ENCODE measurements at places on chromosomes 1 and 21.

GRCh38 chr1:9066945-9067807 lies 2.3 kb downstream of the SLC2A5 start:
- no peak for DNase-seq

- DNase-seq: no peak
Measured at GRCh38 chr1:92315766-92316599, 17.1 kb downstream of the RPAP2 start.

- no peak for DNase-seq
Measured at GRCh38 chr1:231616667-231617066, 9.9 kb upstream of the DISC1 start.

- DNase-seq: no peak
Measured at GRCh38 chr1:66699213-66699612, 53.0 kb upstream of the DYNLT5 start.

- no peak for DNase-seq
Measured at GRCh38 chr1:71390518-71390917, 309.7 kb upstream of the ZRANB2 start.

- DNase-seq: no peak
Measured at GRCh38 chr1:83689921-83690868, 308.7 kb downstream of the TTLL7 start.

DNA sequence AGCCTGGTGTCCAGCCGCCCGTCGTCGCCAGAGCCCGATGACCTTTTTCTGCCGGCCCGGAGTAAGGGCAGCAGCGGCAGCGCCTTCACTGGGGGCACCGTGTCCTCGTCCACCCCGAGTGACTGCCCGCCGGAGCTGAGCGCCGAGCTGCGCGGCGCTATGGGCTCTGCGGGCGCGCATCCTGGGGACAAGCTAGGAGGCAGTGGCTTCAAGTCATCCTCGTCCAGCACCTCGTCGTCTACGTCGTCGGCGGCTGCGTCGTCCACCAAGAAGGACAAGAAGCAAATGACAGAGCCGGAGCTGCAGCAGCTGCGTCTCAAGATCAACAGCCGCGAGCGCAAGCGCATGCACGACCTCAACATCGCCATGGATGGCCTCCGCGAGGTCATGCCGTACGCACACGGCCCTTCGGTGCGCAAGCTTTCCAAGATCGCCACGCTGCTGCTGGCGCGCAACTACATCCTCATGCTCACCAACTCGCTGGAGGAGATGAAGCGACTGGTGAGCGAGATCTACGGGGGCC lies 1.2 kb downstream of the OLIG2 start:
- DNase-seq: no peak

DNA sequence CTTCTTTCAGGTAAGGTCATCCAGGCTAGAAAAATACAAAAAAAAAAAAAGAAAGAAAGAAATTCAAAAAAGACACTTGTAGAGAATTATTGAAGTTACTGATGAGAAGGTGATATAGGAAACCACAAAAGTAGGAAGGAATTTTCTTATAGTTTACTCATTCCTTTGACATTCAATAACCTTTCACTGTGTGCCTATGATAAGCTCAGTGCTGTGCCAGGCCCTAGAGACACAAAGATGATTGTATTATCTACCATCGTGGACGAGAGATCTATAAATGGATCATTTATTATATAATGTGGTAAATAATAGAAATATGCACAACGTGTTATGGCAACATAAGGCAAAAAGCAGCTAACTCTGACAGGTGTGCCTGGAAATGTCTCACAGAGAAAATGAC lies 109.6 kb upstream of the NGF start:
- no peak for DNase-seq

- no peak for DNase-seq
Measured at GRCh38 chr1:195715652-195716051, 892.6 kb downstream of the KCNT2 start.

- no peak for DNase-seq
Measured at GRCh38 chr21:45303091-45303615, 15.5 kb upstream of the POFUT2 start.

GRCh38 chr1:206131037-206131436 lies 13.8 kb upstream of the AVPR1B start:
- no peak for DNase-seq

DNA sequence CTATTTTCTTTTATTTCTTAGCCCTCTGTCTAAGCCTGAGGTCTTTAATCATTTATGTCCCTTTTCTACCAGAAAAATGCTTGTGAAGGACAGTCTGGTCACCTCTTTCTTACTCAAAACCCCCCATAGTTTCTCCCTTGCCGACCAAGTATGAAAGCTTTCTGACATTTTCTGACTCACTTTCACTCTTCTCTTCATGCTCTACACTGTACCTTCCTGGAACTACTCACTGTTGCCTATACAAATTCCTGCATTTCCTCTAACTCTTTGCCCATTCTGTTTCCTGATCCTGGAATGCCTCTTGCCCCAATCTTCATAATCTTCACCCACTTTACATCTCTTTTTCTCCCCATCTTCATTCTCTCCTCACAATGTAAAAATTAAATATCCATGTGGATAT lies 380.0 kb downstream of the HHIPL2 start:
- no peak for DNase-seq

- no peak for DNase-seq
Measured at GRCh38 chr1:19011845-19012231, 55.4 kb upstream of the IFFO2 start.

GRCh38 chr1:203278082-203278884 lies 27.0 kb upstream of the BTG2 start:
- DNase-seq: no peak

DNA sequence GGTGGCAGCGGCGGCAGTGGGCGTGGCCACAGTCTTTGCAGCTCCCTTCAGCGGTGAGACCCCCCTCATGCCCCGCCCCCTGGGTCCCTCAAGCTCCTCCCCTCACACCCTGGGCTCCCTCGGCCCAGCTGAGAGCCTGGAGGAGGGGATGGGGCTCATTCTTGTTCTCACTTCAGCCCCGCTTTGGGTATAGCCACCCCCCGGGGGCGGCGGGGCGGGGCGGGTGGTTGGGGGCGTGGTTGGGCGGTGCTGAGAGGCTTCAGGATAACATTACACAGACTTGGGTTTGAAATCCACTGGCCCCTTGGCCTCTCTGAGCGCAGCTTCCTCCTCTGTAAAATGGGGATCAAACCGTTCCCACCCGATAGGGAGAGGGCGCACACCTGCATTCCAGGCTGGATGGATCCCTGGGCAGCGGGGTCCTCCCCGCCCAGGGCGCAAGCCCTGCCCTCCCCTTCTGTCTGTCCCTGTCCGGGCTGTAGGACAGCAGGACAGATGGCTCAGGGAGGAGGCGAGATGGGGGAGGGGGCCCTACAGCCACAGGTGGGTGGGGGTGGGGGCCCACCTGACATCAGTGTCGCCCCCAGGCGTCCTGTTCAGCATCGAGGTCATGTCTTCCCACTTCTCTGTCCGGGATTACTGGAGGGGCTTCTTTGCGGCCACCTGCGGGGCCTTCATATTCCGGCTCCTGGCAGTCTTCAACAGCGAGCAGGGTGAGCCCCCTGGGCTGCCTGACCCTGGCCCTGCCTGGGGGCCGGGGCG lies 5.1 kb downstream of the CLCNKA start:
- peak; percentile 46 for DNase-seq

- no peak for DNase-seq
Measured at GRCh38 chr21:46027851-46028493, 46.4 kb downstream of the COL6A1 start.

DNA sequence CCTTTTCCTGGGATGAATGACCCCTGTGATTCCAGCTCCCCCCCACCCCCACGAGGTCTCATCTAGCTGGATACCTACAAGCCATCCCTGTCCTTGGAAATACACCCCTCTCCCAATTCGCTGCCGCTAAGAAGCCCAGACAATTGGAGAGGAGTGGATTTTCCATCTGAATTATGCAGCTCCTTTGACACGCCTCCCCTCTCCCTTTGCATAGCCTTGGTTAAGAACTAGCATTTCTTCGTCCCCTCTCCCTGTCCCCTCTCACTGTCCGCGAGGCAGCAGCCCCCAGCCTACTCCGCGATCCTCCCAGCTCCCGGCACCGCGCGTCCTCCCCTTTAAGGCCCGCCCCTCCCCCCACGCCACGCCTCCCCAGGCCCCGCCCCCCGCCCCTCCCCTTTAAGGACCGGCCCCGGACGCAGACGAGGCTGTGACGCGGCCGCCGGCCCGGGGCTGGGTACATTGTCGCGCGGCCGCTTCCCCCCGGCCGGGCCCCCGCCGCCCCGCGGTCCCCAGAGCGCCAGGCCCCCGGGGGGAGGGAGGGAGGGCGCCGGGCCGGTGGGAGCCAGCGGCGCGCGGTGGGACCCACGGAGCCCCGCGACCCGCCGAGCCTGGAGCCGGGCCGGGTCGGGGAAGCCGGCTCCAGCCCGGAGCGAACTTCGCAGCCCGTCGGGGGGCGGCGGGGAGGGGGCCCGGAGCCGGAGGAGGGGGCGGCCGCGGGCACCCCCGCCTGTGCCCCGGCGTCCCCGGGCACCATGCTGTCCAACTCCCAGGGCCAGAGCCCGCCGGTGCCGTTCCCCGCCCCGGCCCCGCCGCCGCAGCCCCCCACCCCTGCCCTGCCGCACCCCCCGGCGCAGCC lies at the start of gene MAPKAPK2:
TSS of gene MAPKAPK2 (plus strand) at position 428 of the 856 bp plus-strand sequence. CDS start at position 753, 325 bp downstream.
- peak; percentile 58 for DNase-seq

- DNase-seq: no peak
Measured at GRCh38 chr21:15148437-15148836, 83.6 kb upstream of the NRIP1 start.

DNA sequence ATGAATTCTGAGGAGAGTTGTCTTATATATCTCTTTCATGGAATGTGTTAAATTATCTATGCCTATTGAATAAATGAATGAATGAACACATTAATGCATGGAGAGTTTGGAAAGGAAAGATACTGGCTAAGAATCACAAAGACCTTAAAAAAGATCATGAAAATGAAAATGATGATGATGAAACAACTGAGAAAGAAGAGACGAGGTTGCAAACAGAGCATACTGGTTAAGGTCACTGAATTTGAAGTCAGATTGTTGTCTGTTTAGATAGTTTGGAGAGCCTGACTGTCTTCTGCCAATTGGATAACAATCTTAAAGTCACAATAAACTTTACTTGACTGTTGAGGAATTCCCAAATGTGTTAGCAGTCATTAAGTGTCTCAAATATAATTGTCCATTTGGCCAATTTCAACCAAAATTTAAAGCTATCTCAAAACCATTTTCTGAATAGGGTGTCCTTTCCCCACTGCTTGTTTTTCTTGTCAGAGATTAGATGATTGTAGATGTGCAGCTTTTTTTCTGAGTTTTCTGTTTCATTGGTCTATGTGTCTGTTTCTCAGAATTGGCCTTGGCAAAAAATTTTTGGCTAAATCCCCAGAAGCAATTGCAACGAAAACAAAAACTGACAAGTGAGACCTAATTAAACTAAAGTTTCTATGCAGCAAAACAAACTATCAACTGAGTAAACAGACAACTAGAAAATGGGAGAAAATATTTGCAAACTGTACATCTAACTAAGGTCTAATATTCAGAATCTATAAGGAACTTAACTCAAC lies 132.2 kb downstream of the PTGER3 start:
- no peak for DNase-seq

- DNase-seq: no peak
Measured at GRCh38 chr1:29271724-29272123, 35.4 kb downstream of the PTPRU start.

DNA sequence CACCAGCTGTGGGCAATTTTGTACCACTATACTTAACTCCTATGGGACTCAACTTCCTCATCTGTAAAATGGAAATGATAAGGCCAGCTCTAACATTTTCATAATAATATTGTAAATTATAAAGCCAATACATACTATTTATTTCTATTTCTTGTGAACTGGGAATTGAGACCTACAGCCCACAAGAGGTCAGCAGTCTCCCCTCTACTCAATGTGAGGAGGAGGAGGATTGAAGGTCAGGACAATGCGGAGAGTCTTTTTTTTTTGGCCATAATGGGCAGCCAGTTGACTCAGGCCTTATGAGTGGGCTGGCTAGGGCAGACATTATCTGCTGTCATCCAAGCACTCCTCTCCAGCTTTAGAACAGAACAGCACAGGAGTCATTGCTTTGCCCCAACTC lies 90.5 kb downstream of the NUF2 start:
- DNase-seq: no peak

- DNase-seq: no peak
Measured at GRCh38 chr1:107379826-107380225, 239.0 kb downstream of the NTNG1 start.

- no peak for DNase-seq
Measured at GRCh38 chr21:41375875-41376274, 14.0 kb downstream of the MX2 start.

DNA sequence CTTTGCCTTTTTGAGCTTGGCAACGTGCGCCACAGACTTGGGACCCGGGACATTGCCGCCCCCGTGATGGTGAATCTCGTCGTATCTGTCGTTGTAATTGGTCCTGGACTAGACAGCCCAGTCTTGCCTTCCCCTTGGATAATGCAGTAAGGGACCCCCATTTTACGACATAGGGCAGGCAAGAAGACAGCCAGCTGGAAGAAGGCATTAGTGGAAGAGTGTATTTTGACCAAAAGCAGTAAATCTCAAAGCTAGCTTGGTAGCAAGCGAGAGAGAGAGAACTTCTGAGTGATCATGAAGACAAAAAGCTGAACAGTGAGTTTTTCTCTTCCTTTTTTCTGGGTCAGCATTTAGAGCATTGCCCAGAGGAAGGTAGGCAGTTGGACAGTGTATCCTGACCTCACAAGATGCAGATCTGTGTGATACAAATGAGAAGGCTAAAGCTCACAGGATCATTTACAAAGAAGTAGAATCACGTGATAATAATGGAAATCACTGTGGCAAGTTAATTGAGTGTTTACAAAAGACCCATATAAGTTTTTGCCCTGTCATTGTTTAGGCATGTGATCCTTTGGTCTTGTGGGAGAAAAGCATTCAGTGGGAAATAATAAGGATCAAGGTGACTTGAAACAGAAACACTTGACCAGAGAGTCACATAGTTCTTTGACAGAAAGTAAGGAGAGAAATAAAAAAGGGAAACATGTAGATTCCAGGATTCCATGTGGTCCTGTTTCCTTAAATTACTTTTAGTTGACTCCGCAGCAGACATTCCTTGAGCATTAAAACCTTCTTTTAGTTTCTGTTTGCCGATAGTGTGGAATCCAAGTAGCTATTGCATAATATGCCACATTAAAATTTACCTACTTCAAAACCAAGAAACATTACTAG lies 66.3 kb downstream of the CNST start:
- DNase-seq: no peak

DNA sequence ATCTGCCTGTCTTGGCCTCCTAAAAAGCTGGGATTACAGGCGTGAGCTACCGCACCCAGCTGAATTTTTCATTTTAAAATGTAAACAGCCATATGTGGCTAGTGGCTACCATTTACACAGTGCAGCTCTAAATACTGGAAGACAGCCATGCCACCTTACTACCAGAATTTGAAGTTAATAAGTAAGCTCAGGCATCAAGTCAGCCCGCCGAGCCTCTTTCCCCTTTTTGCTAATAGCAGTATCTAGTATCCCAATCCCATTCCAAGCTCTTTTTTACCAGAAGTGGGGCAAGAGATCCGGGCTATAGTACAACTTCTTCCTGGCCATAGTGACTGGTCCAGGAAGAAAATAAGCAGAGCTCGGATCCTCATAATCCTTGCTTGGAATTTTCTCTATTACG lies 15.1 kb downstream of the TAF13 start:
- no peak for DNase-seq

DNA sequence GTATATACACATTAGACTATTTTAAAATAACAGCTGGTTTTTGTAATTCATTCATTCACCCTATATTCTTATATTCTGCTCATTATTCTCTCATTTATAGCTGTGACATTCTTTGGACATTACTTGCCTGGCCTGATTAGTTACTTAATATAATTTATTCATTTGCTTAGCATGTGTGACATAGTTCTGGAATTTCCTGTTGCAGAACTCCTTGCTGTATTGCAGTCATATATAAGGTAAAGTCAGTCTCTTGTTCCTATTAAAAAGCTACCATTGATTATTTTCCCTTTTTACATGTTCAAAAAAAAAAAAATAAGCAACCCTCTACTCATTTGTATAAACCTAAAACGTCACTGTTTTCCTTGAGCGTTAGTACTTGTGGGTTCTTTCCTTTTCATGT lies 23.9 kb downstream of the GNAT2 start:
- no peak for DNase-seq
